Neural cell (in vitro differentiated cells): ENCODE measurements at places on chromosomes 5 and 9. TPM values are rescaled to one million over a fixed set of nuclear protein-coding genes. Genes with fewer than 3 reads are reported as not detected.

The NMUR2 gene
- polyA plus RNA-seq, result not detected in 2 replicates

The WDR70 gene
- polyA plus RNA-seq, result 40.1 and 40.9 TPM in 2 replicates

The ROR2 gene
- polyA plus RNA-seq, result 0.33 and 0.74 TPM in 2 replicates

The MSX2 gene
- not detected in 2 replicates for polyA plus RNA-seq

The APC gene
- 40.6 and 41.9 TPM in 2 replicates for polyA plus RNA-seq
